ENCODE measurements at places on chromosomes 6 and 20.

GRCh38 chr6:160137130-160137988, 15.7 kb downstream of the SLC22A1 start:
- no peak for DNase-seq

DNA sequence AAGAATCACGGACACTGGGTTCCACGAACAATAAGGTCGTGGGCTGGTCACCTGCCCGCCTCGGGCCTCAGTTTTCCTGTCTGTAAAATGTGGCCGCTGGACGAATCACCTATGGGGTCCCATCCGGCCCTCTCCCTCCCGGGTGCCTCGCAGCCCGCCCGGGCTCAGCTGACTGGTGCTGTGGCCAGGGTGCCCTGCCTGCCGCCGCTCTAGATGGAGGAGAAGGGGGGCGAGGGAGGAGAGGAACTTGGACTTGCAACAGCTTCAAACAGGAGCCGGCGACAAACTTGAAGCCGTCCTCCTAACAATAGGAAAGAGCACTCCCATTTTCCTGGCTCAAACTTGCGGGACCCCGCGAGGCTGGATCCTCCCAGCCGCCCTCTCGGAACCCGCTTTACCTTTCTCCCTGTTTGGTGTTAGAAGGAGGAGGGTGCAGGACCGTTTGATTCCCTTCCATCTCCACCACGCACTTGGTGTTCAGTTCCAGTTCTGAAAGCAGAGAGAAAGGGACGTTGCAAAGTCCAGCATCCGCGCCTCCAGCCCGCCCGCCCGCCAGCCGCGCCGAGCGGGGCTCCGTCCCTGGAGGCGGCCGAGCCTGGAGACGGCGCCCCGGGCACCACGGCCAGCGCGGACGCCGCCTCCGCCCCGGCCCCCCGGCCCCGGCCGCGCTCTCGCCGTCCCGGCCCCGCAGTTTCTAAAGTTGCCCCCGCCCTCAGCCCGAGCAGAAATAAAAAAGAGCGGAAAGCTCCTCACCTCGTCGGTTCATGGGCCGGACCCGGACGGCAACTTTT, 584 bp downstream of the KIF13A start:
- no peak for DNase-seq

DNA sequence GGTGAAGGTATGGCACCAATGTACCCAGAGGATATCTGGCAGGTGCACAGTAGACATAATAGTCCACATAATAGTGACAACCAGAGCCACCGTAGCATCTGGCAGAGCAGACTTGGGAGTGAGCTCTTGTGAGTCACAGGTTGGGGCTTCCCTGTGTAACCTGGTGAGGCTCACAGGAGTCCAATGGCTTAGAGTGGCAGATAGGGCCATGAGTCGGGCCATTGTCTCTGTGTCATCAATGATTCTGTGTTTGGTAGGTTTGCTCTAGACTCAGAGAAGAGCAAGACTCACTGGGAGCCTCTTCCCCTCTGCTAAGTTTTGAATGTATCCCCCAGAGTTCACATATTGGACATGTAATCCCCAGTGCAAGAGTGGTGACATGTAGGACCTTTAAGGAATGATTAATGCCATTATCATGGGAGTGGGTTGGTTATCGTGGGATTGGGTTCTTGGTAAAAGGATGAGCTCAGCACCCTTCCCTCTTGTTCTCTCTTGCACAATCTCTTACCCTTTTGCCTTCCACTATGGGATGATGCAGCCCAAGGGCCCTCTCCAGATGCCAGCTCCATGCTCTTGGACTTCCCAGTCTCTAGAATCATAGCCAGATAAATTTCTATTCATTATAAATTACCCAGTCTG, 22.6 kb upstream of the SIRPA start:
- no peak for DNase-seq

DNA sequence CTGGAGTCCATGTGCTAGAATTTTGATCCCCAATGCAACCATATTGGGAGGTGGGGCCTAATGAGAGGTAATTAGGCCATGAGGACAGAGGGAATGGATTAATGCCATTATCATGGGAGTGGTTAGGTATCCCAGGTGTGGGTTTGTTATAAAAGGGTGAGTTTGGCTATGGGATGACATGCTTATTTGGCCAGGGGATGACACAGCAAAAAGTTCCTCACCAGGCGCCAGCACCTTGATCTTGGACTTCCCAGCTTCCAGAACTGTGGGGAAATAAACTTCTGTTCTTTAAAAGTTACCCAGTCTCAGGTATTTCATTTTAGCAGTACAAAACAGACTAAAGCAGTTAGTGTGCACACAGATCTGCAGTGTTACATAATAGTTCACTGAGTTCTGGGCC, 84.1 kb downstream of the ADGB start:
- no peak for DNase-seq

- no peak for DNase-seq
Observed at GRCh38 chr6:23040899-23041298, 471.5 kb downstream of the HDGFL1 start.

- no peak for DNase-seq
Observed at GRCh38 chr6:112941613-112942012, 594.5 kb downstream of the RFPL4B start.

DNA sequence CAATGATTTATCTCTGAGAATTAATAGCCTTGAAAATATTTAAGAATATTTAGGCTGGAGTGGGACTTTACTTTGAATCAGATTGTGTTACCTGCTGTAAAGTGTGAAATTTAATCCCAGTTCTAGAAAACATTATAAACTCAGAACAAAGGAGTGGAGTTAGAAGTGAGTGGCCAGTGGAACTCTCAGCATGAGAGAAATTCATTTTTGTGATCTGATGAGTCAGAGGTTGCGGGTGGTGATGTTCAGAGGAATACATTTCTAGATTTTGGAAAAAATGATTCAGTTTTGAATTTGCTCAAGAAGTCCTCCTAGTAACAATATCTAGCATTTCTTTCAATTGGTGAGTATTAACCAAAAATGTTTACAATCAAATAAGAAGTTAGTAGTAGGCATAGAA, 167.5 kb downstream of the ZFAND3 start:
- DNase-seq = no peak

DNA sequence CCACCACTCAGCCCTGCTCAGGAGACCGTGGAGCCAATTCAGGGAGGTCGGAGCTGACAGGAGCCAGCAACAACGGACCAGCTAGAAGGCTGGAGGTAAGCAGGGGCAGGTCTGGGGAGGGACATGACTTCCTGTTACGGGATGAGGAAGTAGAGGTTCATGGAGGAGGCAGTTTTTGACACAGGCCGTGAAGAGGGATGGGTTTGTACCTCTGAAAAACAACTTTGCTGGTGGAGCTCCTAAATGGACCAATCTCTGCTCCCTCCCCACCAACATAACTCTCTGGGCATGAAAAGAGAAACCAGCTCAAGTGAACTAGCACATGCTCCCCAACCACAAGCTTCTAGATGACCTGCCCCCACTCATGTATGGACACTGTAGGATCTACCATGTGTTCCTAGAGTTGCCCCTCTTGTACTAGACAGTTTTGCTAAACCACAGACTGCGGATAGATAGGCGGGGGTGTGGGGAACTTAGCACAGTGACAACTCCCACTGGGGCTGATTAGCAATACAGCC, 31.4 kb downstream of the RALGAPA2 start:
- DNase-seq = no peak

GRCh38 chr20:9500121-9500520, 14.3 kb upstream of the LAMP5 start:
- no peak for DNase-seq

DNA sequence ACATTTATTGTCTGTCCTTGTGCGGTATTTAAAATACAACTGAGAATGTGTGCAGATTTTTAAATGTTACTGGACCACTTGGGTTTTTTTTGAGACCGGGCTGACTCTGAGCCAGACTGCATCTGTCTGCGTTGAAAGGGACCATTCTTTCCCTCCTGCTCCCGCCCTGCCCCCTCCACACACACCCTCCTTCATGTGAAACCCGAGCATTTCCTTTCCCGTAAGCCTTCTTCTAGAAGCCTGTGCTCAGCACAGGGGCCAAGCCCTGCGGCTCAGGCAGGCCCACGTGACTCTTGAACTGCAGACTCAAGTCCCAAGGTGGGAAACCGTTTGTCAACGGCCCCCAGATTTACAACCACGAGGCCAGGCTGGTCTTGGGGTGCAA, 82.7 kb upstream of the FOXC1 start:
- DNase-seq = no peak

GRCh38 chr6:87944541-87944954, 103.1 kb upstream of the SPACA1 start:
- DNase-seq = no peak

- DNase-seq = no peak
Observed at GRCh38 chr20:20455926-20456325, 88.0 kb downstream of the INSM1 start.

GRCh38 chr20:13111249-13111911, 102.6 kb downstream of the SPTLC3 start:
- no peak for DNase-seq

Data from hematopoietic multipotent progenitor cell treated with erythropoietin and hydrocortisone succinate and interleukin-3 and kit ligand, for 17 days (in vitro differentiated cells).